Liver (tissue), 10 donors: ENCODE measurements at places on chromosomes 6 and 20. TPM values are rescaled to one million over a fixed set of nuclear protein-coding genes. Genes with fewer than 3 reads are reported as not detected.

The C6orf58 gene
- total RNA-seq, result 0.09 TPM

The NNAT gene
- total RNA-seq, result not detected

DNA sequence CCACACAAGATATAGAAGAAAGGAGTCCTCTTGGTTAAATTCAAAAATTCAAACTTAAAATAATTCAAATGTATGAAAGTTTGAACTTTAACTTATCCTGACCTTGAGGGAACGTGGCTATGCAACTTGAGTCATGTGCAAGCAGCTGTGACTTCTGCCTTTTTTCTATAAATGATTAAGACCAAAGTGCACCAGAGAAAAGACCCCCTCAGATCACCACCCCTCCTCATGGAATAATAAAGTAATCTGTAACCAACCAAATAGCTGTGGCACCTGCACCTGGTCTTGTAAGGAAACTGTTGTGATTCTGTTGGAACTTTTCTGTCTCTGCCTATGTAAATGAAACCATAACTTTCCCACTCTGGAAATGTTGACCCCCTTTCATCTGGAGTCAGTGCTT, 141.1 kb upstream of the GGTLC1 start:
- no peaks in the 10 kb centered on the region for H3K27me3 ChIP-seq
- H3K4me3 ChIP-seq, result no peak overlapping the region
- H3K36me3 ChIP-seq, result no peaks in the 10 kb centered on the region
- no peaks in the 10 kb centered on the region for H3K4me1 ChIP-seq
- no peak overlapping the region for H3K27ac ChIP-seq

DNA sequence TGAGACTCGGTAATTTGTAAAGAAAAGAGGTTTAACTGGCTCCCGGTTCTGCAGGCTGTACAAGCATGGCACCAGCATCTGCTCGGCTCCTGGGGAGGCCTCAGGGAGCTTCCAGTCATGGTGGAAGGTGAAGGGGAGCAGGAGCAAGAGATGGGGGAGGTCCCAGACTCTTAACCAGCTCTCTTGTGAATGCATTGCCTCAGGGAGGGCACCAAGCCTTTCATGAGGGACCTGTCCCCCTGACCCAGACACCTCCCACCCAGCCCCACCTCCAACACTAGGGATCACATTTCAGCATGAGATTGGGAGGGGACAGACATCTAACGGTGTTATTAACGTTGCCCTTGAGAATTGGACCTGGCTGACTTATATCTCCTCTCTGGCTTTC, 68.6 kb downstream of the PTPN1 start:
- no peaks in the 10 kb centered on the region for H3K27me3 ChIP-seq
- H3K36me3 ChIP-seq, result peaks cover 56% of the 10 kb centered on the region
- H3K4me3 ChIP-seq, result no peak overlapping the region
- no peak for DNase-seq

GRCh38 chr6:109879521-109879920, 98.6 kb upstream of the GPR6 start:
- no peak overlapping the region for H3K4me3 ChIP-seq
- no peaks in the 10 kb centered on the region for H3K4me1 ChIP-seq
- no peaks in the 10 kb centered on the region for H3K36me3 ChIP-seq
- H3K27me3 ChIP-seq, result no peaks in the 10 kb centered on the region
- no peak overlapping the region for H3K27ac ChIP-seq

GRCh38 chr20:63009988-63010769, 3.4 kb upstream of the BHLHE23 start:
- peaks cover 5% of the 10 kb centered on the region for H3K4me1 ChIP-seq
- peaks cover 10% of the 10 kb centered on the region for H3K27me3 ChIP-seq
- no peak overlapping the region for H3K4me3 ChIP-seq
- DNase-seq, result no peak
- no peaks in the 10 kb centered on the region for H3K36me3 ChIP-seq
- no peak overlapping the region for H3K27ac ChIP-seq

DNA sequence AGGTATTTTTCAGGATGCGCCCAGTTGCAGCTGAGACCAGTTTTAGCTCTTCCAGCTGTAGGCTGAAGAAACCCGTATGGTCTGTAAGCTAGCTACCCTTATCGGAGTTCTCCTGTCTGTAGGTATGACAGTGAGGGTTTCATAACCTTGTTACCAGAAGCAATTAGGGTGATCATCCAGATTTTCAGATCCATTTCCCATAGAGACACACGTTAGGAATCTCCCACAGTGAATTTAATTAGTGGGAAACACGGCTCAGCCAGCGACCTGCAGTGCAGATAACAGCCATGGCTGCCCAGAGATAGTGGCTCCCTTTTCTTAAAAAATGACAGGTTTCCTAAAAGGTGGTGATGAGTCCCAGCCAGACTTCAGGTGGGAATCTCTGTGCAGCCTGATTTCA, 111.1 kb downstream of the BTBD3 start:
- H3K27me3 ChIP-seq, result no peaks in the 10 kb centered on the region
- no peaks in the 10 kb centered on the region for H3K4me1 ChIP-seq
- H3K36me3 ChIP-seq, result no peaks in the 10 kb centered on the region
- H3K27ac ChIP-seq, result no peak overlapping the region
- no peak overlapping the region for H3K4me3 ChIP-seq

DNA sequence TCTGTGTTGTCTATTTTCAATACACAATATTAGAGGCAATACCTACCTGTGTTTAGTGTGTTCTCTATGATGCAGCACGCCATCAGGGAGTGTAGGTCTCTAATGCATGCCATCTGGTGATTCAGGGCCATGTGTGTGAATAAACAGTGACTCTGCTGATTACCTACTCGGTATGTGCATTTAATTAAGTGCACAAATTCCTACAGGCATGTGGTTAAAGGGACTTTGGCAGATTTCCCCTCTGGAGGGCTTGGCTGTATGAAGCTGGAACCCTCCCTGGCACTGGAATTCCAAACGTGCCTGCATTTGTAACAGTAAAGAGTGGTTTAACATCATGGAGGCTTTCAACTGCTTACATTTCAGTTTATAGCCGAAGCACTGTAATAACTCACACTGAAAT, 401.5 kb upstream of the SASH1 start:
- no peaks in the 10 kb centered on the region for H3K27me3 ChIP-seq
- H3K4me3 ChIP-seq, result no peak overlapping the region
- H3K4me1 ChIP-seq, result no peaks in the 10 kb centered on the region
- H3K36me3 ChIP-seq, result no peaks in the 10 kb centered on the region
- DNase-seq, result no peak

DNA sequence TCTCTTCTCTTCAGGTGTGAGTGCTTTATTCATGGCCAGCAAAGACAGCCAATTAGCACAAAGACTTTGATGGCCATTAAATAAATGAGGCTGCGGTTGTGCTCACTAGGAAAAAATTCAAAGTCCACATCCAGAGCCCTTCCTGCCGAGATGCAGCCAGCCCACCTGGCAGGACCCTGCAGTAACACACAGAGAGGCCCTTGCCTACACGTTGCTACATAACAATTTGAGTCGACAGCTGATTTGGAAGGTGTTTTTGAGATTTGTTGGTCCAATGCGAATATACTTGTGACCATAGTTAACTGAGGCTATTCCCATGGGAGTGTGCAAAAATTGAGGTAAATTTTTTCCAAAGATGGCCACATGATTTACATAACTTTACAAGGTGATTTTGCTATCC, 605.4 kb upstream of the HTR1E start:
- no peak overlapping the region for H3K4me3 ChIP-seq
- no peak for DNase-seq
- no peak overlapping the region for H3K27ac ChIP-seq
- H3K36me3 ChIP-seq, result no peaks in the 10 kb centered on the region

The C20orf202 gene
- total RNA-seq, result 0.14 TPM

DNA sequence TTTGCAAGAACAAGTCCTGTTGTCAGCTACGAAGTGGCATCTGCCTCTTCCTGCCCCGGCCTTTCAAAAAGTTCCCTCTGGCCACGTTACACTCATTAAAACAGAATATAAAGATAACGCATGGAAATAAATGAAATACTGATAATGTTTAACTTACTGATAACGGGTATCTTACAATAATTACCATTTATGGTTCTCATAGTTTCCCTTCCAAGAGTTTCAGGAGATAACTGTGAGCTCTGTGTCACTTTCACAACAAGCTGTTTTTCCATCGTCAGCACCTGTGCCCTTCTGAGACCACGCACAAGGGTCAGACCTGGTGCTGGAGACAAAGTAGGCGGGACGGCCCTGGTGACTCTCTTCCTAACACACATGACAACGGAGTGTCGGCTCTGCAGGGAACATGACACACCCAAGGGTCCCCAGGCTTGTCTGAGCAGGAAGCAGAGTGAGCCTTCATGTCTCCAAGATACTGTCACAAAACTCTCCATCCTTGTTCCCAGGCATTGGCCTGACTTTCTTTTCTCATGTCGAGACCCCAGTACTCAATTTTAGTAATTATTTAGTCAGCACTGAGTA, 86.2 kb upstream of the THBS2 start:
- no peak for DNase-seq
- no peak overlapping the region for H3K4me3 ChIP-seq
- no peaks in the 10 kb centered on the region for H3K27me3 ChIP-seq

- H3K4me1 ChIP-seq, result no peaks in the 10 kb centered on the region
- no peaks in the 10 kb centered on the region for H3K36me3 ChIP-seq
Observed at GRCh38 chr20:57346477-57346876, 4.6 kb upstream of the RAE1 start.

The CST1 gene
- total RNA-seq, result not detected

DNA sequence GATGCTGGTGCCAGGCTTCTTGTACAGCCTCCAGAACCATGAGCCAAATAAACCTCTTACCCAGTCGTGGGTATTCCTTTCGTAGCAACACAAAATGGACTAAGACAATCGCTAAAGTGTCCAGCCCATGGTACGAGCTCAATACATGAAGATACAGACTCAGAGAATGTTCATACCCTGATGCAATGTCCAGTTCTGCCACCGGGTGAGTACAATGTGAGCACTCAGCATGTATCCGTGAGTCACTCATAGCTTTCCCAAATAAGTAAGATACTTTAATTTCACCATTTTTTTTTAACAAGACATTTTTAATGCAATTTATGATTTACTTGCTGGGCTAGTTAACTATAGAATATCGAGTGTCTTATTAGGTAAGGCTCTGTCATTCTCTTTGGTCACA, 26.7 kb upstream of the PDE10A start:
- no peaks in the 10 kb centered on the region for H3K4me1 ChIP-seq
- H3K4me3 ChIP-seq, result no peak overlapping the region
- no peaks in the 10 kb centered on the region for H3K27me3 ChIP-seq
- H3K27ac ChIP-seq, result no peak overlapping the region
